Smooth muscle cell of the brain vasculature (primary cell): ENCODE measurements at places on chromosomes 6 and 20.

- DNase-seq = no peak
Measured at GRCh38 chr6:36688739-36689075, 8.9 kb upstream of the RAB44 start.

DNA sequence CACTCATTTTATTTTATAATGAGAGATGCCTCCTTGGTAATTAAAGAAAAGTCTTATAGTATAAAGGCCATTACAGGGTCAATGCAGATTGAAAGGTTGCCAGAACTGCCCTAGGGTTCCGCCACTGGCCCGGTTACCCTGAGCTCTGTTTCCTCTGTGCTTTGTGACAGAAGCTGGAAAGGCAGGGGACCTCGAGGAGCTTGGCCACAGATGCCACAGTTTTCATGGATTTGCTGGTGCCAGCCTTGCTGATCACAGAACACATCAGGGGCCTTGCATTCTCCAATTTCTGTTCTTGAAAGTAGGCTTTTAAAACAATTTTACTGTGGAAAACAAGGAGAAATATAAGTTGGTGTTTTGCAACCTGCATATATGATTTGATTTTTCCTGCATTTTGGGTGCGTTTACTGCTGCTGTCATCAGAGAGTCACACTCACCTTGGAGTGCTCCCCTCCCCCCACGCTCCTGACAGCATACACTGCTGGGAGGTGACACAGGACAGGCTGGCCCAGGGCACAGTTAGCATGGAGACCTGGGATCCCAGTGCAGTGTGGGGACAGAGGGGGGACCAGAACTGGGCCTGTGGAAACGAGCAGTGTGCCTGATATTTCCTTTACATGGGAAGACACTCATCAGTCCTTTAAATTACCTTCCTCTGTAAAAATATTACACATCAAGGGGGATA lies 142.8 kb downstream of the CFAP61 start:
- DNase-seq = no peak

DNA sequence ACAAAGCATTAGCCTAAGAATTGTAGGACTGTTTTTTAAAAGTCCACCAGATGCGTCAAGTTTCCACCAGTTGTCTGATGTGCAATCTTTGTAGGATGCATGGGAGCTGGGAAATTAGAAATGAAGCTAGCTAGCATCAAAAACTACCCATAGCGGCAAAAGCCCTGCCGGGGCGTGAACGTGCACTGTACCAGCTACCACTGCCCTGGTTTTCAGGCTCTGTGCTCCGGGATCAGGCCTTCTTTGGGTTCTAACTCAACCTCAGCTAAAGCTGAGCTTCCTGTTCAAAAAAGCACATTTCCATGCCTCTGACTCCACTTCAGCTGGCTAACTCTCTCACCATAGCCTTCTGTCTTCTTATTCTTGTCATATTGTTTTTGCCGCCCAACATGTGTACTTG lies 26.9 kb upstream of the FUCA2 start:
- no peak for DNase-seq

DNA sequence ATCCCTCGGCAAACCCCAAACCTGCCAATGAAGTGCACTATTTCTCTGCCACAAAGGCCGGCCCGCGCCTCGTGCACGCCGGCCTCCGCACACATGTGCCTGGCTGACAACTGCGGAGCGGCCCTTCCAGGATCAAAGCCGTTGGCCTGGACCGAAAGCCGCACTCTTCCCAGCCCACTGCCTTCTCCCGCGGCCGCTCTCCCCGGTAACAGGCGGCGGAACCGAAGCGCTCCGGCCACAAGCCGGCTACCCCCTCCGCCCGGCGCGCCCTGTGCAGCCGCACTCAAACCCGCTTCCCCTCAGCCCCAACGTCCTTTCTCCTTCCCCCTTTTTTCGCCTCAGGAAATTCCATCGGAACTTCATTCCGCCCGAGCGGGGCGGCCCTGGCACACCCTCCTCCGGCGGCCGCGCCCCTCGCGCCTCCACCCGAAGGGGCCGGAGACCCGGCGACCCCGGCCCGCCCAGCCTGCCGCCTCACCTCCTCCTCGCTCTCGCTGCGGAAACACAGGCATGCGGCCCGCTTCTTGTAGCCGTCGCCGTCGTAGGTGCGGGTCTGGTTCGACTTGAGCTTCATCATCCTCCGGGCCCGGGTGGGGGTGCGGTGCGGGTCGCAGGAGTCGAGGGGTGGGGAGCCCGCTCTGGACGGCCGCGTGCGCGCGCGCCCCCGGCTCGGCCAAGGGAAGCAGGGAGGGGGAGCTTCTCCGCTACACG lies 528 bp downstream of the NUDT3 start:
- no peak for DNase-seq

- DNase-seq = no peak
Measured at GRCh38 chr20:10584371-10584770, 89.4 kb downstream of the JAG1 start.

DNA sequence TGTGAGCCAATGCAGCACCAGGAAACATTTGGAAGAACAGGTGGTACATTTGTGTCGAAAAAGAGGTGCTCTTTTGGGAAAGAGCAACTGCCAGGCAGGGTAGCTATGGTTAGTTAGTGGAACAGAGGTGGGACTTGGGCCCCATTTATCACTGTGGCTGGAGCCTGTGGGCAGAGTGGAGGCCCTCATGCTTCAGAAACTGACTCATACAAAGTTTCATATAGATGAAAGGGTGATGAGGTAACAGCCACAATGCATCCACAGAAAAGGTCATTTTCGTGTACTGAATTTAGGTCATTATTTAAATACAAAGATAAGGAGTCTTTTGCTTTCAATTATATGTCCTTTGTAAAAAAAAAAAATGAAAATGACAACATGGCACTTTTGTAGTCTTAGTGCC lies 76.4 kb upstream of the HS3ST5 start:
- no peak for DNase-seq

GRCh38 chr6:6834356-6835222 lies 246.1 kb downstream of the LY86 start:
- no peak for DNase-seq
